ENCODE measurements at places on chromosomes 5 and 9.

DNA sequence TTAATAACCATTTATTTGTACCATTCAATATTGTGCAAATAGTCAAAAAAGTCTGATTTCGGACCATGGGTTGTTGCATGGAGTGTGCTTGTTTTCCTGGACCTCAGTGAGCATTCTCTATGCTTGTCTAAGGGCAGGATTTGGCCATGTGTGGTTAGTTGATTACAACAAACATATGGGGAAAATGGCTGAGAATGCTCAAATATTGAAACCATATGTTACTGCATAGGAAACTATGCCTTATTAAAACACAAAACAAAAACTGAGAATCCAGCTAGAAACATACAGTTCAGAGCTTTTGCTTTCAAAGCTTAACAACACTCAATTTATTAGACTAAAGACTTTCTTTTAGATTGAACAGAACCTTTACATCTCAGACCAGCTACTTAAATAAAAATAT is 928.3 kb downstream of the NR2F1-AS1 start:
- peak; percentile 21 for DNase-seq

DNA sequence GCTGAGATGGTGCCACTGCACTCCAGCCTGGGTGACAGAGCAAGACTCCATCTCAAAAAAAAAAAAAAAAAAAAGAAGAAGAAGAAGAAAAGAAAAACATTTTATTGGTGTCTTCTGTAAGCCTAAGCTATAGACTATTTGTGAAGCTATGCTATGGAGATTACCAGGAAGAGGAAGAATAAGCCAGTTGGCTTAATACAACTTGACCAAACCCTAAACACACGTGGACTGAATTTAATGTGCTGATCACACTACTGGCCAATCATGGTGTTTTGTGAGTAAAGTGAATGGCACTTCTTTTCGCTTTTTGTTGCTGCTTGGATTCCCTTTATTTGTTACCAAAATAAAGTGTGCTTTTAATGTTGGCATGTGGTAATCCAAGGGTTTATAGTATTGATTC is 49.9 kb downstream of the GGTA1 start:
- no peak for DNase-seq

- DNase-seq, result no peak
Observed at GRCh38 chr5:84597904-84598303, 213.2 kb upstream of the EDIL3 start.

DNA sequence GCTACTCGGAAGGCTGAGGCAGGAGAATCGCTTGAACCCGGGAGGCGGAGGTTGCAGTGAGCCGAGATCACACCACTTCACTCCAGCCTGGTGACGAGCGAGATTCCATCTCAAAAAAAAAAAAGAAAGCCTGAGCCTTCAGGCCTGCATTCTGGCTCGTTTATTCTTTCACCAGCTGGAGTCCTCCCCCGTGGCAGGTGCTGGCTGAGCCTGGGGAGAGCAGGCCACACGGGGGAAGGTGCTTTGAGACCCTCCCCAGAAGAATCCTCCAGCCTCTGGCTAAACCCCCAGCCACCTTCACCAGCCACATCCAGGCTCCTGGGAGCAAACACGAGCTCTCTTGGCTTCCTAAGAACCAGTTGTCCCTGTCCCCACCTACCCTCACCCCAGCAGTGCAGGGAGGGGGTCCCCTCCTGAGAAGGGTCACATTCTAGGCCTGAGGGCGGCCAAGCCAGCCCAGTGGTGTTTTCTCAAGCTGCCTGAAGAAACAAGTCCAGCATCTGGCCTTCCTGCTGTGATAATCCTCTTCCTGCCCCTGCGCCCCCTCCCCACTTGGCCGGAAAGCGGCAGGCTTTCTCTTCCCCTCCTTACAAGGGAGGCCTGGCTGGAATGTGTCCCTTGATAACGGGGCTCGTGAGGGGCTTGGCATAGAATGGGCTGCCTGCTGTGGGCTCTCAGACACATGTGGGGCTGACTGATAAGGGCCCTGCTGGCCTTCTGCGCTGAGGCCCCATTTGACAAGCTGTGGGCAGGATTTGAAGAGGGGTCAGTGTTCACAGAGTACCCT is 41.5 kb downstream of the PLPP7 start:
- no peak for DNase-seq

- DNase-seq, result peak; percentile 62
Observed at GRCh38 chr5:179245031-179245430, 100.2 kb downstream of the ADAMTS2 start.

DNA sequence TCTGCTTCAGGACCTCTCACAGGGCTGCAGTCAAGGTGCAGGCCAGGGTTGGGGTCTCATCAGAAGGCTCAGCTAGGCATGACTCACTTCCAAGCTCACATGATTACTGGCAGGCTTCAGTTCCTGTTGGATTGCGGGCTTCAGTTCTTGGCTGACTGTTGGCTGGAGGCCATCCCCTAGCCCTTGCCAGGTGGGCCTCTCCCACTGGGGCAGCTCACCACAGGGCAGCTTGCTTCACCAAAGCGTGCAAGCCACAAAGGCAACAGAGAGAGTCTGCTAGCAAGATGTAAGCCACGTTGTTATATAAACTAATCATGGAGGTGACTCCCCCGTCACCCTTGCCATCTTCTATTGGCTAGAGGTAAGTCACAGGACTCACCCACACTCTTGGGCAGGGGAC is 14.4 kb downstream of the CPLX2 start:
- no peak for DNase-seq

DNA sequence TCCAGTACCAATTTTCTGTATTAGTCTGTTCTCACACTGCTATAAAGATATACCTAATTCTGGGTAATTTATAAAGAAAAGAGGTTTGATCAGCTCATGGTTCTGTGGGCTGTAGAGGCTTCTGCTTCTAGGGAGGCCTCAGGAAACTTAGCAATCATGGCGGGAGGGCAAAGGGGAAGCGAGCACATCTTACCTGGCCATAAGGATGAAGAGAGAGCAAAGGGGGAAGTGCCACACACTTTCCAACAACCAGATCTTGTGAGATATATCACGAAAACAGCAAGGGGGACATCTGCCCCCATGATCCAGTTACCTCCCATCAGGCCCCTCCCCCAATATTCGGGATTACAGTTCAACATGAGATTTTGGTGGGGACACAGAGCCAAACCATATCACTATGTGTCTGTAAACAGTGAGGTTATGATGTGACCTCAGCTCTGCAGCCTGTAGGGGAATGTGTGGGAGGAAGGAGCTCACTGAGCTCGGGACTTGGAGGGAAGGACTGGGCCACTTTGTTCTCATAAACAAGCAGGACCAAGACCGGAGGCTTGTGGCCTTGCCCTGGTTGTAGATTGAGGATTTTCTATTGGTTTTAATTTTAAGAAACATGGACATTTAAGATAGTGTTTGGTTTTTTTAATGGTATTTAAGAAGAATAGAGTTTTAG is 85.2 kb downstream of the EHMT1 start:
- DNase-seq, result no peak

DNA sequence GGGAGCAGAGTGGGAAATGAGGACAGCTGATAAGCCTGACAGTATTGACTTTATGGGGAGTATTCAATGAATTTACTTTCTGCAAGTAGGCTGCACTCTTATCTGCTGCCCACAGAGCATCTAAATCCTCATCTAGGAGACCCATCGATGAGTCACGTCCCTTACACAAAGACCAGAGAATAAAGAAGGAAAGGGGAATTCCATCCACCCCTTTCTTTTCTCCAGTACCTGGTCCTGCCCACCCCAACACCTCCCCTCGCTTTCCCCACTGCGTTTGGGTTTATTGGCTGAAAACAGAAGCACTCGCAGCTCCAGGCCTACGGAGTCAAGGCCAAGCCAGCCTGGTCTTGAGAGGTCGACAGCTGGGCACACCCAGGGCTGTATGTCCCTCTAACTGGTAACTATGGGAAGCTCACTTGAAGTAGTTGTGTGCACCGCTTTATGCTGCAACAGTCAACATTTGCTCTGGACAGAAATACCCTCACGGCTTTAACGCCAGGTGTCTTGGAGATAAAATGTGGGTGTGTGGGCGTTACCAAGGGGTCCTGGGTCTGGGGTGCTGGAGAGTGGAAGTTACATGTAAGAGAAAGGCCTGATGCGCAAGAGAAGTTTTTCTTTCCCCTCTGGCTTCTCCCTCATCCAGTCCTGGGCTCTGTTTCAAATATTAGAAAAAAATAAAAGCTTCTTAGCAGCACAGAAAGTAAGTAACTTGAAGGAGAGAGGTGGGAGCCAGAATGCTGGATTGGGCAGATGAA is 14.5 kb upstream of the TAL2 start:
- peak; percentile 31 for DNase-seq

GRCh38 chr5:17360879-17361278 is 137.2 kb upstream of the TAF11L2 start:
- DNase-seq, result no peak

- no peak for DNase-seq
Observed at GRCh38 chr5:174877987-174878386, 153.6 kb downstream of the MSX2 start.

Data from muscle of arm (tissue), 14 donors.